ENCODE measurements at places on chromosomes 2 and 18.

DNA sequence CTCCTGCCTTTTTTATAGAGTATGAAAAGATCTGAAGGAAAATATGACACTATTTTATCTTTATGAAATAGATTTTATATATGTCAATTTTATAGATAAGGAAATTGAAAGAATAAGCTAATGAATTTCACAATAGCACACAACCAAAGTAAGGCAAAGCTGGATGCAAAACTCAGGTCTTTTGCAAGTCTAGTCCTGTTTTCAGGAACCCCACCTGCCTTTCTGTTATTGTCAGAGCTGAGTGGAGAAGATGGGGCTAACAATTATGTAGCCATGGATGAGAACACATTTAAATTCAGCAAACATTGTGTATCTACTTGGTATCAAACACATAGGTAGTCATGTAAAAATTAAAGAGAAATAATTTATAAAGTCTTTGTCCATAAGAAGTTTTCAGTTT, 161.5 kb upstream of the ZEB2 start:
- no peak for DNase-seq

GRCh38 chr18:44870631-44871502, 190.2 kb downstream of the SETBP1 start:
- DNase-seq, result no peak

DNA sequence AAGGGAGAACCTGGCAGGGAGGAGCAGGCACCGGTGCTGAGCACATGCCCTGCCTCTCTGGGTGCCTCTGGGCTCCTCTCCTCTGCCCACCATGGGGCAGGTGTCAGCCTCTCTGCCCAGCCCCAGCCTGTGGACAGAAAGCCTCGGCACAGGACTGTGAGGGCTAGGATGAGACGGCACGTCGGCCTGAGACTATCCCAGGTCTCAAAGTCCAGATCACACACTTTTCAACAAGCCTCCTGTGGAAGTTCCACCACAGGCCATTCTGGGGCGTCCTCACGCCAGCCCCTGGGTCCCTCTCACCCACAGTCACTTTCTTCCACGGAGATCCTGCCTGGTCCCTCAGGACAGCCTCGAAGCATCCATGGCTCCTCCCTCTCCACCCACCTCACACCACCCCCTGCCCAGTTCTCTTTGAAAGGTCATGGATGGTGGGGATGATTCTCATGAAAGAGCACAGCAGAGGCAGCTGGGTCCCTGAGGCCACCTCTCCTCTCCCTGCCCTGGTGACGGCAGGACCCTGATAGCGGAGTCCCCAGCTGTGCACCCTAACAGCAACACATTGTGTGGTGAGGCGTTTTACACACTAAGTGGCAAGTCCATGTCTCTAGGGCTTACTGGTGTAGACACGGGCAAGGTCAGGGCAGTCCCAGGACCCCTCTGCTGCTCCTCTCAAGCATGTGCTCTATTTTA, 569.4 kb upstream of the SALL3 start:
- DNase-seq, result no peak

- DNase-seq, result no peak
These were observed 27.8 kb downstream of the CHN1 start for GRCh38 chr2:174977364-174977763.

- peak; percentile 69 for DNase-seq
These were observed 11.4 kb downstream of the OSGEPL1 start for GRCh38 chr2:189751080-189751658.

- peak; percentile 48 for DNase-seq
These were observed 383.9 kb downstream of the ARHGAP15 start for GRCh38 chr2:143513081-143513480.
